ENCODE measurements at places on chromosomes 3 and 15. TPM values are rescaled to one million over a fixed set of nuclear protein-coding genes. Genes with fewer than 3 reads are reported as not detected.

- no peak for DNase-seq
Measured at GRCh38 chr3:50422153-50422552, 62.8 kb upstream of the TMEM115 start.

DNA sequence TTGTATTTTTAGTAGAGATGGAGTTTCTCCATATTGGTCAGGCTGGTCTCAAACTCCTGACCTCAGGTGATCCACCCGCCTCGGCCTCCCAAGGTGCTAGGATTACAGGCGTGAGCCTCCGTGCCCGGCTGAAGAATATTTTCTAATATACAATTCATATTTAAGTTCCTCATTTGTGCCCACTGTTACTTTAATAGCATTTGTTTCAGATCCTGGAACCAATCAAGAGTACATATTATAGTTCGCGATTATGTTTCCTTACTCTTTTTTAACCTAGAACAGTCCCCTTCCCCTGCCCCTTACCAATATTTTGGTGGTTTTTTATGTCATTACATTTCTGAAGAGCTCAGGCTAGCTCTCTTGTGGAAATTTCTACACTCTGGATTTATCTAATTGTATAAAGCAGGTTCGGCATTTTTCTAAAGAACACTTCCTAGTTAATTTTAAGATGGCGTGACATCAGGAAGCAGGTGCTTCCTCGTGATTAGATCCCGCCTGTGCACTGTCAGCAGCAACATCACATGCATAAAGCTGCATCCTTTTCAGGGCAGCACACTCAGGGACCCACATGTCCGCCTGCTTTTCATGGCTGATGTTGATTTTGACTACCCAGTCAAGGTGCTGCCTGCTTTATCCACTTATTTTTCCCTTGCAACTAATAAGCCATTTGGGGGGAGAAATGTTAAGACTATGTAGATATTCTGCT is 88.7 kb upstream of the EPHB3 start:
- DNase-seq, result no peak

Gene CFAP44
- total RNA-seq, result 3.4 TPM

DNA sequence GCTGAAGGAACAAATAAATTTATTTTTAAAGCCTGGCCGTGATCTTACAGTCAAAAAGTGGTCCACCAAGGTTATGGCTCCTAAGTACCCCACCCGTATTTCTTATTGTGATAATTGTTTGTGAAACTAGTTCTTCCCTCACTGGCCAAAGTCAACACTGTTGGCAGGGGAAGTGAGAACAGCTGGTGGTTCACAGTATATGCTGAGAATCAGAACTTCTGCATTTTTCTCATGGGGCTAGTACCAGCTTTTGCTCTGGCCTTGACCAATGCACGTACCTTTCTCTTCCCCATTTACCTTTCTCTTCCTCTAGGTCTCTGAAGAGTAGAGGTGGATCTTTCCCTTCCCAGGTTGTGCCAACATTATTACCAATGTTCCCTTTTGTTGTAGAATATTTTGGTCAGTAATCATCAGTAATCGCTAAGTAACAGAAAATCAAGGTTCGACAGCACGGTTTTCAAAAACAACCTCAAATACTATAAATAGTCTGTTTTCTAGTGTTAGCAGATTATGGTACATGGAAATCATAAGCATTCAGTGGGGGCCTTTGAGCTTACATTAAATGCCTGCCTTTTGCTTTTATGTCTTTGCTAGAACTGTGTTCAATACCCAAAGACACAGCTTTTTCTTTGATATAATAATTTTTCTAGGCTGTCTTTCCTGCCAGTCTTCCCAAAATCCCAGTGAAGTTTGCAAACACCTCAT is 268.0 kb downstream of the LPP start:
- DNase-seq, result no peak

Gene ATG3
- 40.9 TPM for total RNA-seq

DNA sequence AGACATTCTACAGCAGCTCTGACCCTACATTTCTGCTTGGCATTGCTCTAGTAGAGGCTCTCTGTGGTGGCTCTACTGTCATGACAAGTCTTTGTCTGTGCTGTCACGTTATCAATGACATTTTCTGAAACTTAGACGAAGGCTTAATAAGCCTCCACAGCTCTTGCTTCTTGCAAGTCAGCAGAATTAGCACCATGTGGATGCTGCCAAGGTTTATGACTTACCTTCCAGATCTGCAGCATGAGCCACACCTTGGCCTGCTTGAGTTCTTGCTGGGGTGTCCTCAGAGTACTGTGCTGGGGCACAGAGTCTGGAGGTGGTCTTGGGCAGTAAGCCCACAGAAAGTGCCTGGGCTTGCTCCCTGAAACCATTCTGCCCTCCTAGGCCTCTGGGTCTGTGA is 9.8 kb downstream of the RTP1 start:
- DNase-seq, result no peak

Gene ECE2
- 6.6 TPM for total RNA-seq
